ENCODE measurements at places on chromosomes 5 and 9. TPM values are rescaled to one million over a fixed set of nuclear protein-coding genes. Genes with fewer than 3 reads are reported as not detected.

IFNA1 gene
- total RNA-seq = not detected

LCN1 gene
- not detected for total RNA-seq

MACIR gene
- total RNA-seq = 26.7 TPM

DNA sequence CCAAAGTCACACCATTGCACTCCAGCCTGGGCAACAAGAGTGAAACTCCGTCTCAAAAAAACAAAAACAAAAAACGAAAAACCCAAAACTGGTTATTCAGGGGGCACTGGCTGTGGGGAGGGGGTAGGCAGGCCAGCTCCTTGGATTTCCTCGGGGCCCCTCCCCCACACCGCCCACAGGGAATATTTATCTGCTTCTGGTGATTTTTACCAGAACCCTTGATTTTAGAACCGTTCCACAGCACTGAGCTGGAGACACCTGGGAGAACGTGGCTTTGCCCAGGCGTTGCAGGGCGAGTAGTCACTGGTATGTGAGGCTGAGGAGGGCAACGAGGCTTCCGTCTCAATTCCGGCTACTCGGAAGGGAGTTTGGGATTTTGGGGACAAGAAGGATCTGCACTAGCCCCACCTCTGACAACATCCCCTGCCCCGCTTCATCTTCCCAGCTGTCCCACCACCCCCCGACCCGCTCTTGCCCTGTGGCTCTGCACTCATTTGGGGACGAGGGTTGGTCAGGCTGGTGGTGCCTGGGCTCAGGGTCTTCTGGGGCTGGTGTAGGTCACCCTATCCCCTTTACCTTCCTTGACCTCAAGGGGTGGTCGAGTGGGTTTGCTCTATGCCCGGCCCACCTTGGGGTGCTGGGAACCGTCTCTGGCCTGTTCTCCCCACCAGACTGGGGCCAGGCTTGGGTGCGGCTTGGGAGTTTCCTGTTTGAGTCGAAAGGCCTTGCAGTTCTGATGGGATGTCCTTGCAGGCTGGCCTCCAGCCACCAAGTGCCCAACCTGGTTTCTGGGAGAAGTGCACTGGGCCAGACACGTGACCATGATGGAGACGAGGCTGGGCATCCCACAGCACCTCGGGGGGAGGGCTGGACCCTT lies 3.5 kb downstream of the AHRR start:
- DNase-seq = no peak

DNA sequence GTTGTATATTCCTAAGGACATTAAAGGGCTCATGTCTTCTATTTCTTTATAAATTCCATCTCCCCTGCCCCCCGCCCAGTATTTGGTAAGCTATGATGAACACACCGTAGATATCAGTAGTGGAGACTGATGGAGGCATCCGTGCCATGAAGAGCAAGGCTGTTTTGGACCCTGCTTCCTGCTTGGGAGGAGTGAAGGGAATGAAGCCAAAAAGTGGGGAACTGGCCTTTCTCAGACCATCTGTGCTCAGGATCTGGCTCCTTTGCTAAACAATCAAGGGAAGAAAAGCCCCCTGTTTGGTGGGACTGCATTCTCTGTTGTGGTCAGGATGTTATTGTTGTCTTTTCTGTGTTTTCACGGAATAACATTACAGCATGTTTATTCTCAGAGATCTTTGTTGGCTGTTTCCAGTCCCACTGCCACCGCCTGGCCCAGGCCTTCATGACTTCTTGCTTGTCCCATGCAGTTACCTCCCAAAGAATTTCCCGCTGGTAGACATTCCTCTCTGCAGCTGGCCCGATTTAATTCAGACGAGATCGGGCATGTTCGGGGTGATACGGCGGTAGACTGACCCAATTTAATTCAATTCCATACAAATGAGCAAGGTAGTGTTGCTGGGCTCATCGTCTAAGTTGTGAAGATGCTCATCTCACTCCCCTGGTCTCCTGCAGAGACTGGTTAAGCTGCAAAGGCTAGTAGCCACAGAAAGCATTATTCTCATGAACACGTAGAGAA lies 31.4 kb upstream of the ANKH start:
- no peak for DNase-seq

All from HT1080 (cell line).